Stimulated activated CD8-positive, alpha-beta memory T cell treated with anti-CD3 and anti-CD28 coated beads, Interleukin-7, amount 100 ng/mL, for 24 hours (primary cell): ENCODE measurements at places on chromosomes 1 and 21.

GRCh38 chr1:112698366-112699310 lies 8.3 kb downstream of the RHOC start:
- DNase-seq, result no peak

- no peak for DNase-seq
Measured at GRCh38 chr1:47963568-47964358, 33.4 kb downstream of the TRABD2B start.

DNA sequence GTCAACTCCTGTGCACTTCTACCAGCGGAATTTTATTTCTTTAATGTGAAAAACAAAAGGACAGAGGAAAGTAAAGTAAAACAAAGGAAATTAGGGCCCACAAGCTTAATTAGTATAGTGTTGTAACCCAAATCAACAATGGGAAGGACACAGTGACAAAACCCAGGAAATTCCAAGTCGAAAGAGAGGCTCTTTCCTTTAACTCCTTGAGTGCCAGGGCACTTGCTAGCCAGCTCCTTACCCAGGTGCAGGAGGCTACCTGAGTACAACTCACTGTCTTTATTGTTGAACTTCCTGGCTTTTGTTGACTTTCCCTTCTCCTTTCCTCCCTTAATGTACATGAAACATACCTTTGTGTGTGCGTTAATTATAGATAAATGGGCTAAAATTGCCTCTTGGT lies 55.0 kb downstream of the PEX14 start:
- no peak for DNase-seq

GRCh38 chr1:162631546-162632191 lies 595 bp upstream of the DDR2 start:
- DNase-seq, result no peak

- DNase-seq, result peak; percentile 73
Measured at GRCh38 chr1:44652445-44653106, 21.7 kb downstream of the TMEM53 start.

DNA sequence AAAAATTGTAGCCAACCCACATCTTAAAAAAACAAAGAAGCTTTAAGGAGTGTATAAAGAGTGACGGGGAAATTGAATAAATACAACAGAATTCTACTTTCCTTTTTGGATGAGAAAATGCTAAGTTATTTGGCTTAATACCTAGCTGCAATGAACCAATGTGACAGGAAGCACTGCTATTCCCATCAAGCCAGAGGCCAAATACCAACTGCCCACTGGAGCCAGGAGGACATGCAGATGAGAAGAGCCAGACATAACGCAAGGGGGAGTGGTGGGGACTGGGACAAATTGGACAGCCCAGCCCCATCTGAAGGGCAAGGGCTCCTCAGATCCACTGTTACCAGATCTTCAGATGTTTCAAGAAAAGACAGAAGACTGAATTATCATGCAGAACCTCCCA lies 25.7 kb downstream of the DNAJC11 start:
- DNase-seq, result no peak

- DNase-seq, result no peak
Measured at GRCh38 chr1:202011994-202012393, 1.6 kb downstream of the ELF3 start.
